MG63 (cell line): ENCODE measurements at places on chromosomes 3 and 15.

GRCh38 chr15:88998980-88999713, 86.0 kb upstream of the MFGE8 start:
- DNase-seq, result no peak

DNA sequence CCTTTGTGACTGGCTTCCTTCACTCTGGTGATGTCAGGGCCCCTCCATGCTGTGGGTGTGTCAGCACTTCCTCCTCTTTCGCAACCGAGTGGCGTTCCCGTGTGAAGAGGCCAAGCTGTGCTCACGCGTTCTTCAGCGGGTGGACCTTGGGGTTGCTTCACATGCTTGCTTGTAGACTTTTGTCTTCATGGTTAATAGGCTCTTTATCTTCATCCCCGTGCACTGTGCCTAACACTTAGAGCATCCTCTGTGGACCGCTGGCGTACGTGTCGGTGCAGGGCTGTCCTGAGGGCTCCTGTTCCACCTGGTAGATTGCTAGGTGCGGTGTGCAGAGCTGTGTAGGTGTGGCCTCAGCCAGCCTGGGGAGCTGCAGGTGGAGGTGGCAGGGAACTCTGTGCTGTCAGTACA, 182.3 kb downstream of the OR4M2 start:
- no peak for DNase-seq

DNA sequence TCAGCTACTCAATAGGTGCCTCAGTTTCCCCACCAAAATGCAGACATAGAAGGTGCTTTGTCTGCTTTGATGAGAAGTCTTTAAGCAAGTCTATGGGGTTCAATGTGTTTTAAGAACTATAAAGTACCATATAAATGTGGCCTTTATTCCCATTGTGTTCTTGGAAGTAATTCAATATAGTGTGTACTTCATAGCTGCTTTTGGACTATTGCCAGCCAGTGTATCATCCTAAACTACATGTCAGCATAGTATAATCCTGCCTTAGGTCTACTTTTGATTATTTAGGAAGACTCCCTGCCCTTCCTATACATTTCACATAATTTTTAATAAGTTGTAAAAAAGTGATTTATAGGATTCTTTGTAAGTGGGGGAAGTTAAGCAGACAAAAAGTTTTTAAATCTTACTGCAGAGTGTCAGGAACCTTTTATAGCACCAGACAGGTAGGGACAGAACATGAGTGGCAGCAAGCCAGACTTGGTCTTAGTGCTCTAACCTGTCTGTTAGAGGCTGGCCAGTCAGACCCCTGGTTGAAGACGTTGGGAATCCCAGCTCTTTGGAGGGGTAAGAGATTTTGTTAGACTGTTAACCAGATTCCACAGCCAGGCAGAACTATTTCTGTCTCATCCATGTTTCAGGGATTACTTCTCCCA, 48.4 kb downstream of the MLH1 start:
- DNase-seq, result no peak

GRCh38 chr15:66508293-66508883, 3.3 kb downstream of the ZWILCH start:
- no peak for DNase-seq

DNA sequence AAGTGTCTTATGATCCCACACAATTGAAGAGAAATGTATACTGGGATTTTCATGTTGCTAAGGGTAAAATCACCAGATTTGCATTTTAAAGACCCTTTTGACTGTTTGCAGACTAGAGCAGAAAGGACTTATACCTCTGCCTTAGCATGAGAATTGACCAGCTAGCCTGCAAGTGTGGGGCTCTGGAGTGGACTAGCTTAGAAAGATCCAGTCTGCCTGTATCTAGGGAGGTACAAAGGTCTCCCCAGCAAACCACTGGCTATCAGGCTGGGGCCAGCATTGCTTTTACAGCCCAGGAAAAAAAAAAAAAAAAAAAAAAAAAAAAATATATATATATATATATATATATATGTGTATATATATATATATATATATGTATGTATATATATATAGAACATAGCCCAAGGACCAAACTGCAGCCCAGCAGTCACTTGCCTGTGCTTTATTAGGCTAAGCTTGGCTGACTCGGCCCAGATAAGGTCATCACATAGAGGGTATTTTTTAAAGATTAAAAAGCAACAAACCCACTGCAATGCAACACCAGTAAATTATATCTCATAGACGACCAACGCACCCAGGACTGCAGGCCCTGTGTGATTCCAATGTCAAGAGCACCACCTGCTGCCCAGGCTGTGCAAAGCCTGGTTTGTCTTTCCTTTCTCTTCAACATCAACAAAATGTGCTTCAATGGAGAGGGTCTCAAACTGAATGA, 63.7 kb downstream of the DCLK3 start:
- DNase-seq, result peak; percentile 59

- DNase-seq, result no peak
These were observed 104.7 kb downstream of the PGPEP1L start for GRCh38 chr15:98902931-98903330.

GRCh38 chr3:72263223-72263990, 478.5 kb upstream of the PROK2 start:
- DNase-seq, result no peak

- DNase-seq, result no peak
These were observed 16.4 kb downstream of the APBA2 start for GRCh38 chr15:28901987-28902745.

DNA sequence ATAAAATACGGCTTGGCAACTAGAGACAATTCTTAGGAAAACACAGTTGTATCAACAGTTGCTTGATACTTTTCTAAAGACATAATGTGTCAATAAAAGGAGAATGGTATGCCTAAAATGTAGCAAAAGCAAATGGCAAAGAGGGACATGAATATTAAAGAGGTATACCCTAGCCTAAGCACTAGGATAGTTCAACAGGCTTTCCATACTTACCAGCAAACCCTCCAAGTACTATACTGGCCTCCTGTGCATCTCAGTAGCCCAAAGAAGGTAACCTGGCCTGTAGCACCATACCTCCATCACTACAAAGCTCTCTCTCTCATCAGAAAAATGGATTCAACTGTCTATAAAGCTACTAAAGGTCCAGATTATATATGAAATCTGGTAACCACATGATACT, 7.5 kb downstream of the SETD2 start:
- DNase-seq, result no peak

- no peak for DNase-seq
These were observed 14.8 kb downstream of the GPR87 start for GRCh38 chr3:151301787-151302186.

- no peak for DNase-seq
These were observed 31.8 kb downstream of the REC114 start for GRCh38 chr15:73474785-73475184.

GRCh38 chr15:69480932-69481331, 28.3 kb downstream of the RPLP1 start:
- no peak for DNase-seq

- peak; percentile 45 for DNase-seq
These were observed 38.2 kb downstream of the TPM1 start for GRCh38 chr15:63080634-63081250.

DNA sequence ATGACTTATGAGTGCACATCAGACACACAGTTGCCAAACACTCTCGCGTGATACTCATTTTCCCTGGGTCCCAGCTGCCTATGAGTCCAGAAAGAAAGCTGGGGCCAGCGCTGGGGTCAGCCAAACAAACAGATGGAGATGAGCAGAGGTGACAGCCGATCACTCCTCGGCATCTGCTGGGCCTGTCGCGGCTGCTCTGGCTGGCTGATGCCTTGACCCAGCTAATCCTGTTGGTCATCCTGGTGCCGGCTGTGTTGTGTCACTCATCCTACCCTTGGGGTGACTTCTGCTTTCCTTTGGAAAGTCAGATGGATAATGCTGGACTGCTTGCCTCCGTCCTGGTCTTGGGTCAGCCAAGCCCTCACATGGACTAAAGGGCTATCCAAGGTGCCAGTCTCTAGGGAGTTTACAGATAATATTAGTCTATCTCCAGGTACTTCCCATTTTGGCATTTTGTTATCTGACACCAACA, 105.3 kb upstream of the PDZRN3 start:
- no peak for DNase-seq

- DNase-seq, result no peak
These were observed 214.4 kb downstream of the OSBPL10 start for GRCh38 chr3:31766669-31767068.

DNA sequence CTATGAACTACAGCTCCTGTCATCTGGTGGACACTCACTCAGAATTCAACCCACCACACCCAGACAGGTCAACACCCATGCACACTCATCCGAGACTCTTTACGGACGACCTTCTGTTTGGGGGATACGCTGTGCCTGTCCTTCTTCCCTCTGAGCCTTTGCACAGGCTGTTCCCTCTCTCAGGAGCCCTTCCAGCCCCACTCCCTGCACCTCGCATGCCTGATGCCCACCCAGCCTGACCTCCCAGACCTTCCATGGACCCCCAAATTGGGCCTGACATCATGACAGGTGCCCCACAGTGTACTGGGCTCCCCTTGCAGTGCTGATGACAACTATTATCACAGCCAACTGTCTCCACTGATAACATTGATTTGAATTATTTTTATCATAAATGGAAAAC, 135.8 kb downstream of the NSMCE3 start:
- no peak for DNase-seq
